CD4-positive, alpha-beta T cell treated with Interleukin-15 for 4 hours (primary cell): ENCODE measurements at places on chromosomes 16 and 17.

DNA sequence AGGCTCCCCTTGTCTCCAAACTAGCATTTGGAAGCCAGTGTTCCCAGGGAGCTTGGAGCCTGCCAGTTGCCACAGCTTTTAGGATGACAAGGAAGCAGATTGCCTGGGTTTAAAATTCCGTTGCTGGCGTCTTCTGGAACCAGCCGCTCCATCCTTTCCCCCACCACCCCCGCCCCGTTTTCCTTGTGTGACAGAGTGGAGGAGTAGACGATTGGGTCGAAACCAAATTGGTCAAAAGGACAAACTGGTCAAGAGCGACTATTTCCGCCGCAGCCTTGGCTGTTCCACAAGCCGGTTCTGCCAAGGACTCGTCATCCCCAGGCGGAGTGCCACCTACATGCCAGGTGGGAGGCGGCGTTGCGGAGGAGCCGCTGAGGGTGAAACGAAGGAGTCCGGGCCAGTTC is 91.1 kb downstream of the RPA1 start:
- DNase-seq, result no peak

GRCh38 chr17:61442878-61443474 is 9.2 kb upstream of the TBX4 start:
- no peak for DNase-seq

DNA sequence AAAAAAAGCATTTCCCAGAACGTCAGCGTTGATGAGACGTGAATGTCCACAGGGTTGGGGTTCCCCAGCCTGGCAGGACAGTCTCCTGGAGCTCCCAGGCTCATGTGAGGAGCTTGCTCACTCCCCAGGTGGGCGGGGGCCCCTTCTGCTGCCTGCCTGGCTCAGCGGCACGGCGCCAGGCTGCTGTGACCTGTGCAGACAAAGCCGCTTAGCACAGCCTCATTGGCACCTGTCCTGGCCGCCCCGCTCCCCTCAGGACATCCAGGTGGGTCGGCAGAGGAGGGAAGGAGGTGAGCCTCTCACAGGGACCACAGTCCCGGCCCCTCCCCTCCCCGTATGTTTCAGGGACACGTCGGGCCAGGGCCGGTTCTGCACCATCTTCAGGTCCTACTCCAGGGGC is 12.9 kb upstream of the WFIKKN1 start:
- DNase-seq, result no peak

GRCh38 chr16:50924759-50925545 is 183.1 kb downstream of the CYLD start:
- no peak for DNase-seq

- DNase-seq, result no peak
These were observed 55.2 kb upstream of the MRTFB start for GRCh38 chr16:14015948-14016347.

- DNase-seq, result peak; percentile 56
These were observed 114.8 kb upstream of the NOL11 start for GRCh38 chr17:67602974-67603373.

DNA sequence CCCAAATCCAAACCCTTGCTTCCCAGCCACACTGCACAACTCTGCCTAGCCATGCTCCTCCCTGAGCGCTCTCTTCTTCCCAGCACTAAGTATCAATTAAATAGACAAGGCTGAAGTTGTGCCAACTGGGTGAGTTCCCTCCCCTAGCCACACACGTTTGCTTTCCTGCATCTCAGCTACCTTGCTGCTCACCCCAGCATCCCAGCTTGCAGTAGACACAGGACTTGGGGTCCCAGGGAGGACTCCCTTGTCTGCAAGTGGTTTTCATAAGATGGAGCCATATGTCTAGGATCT is 4.9 kb downstream of the CCDC182 start:
- DNase-seq, result no peak

GRCh38 chr17:53353919-53354351 is 468.8 kb upstream of the KIF2B start:
- no peak for DNase-seq

- DNase-seq, result no peak
These were observed 1.3 kb downstream of the SALL1 start for GRCh38 chr16:51149721-51150164.

GRCh38 chr17:3796110-3796821 is 4.7 kb downstream of the ITGAE start:
- peak; percentile 91 for DNase-seq
